Non-pigmented ciliary epithelial cell (primary cell): ENCODE measurements at places on chromosomes 3 and 15.
A peak's percentile ranks its signal among the peaks of the same experiment; 100 is the strongest.

DNA sequence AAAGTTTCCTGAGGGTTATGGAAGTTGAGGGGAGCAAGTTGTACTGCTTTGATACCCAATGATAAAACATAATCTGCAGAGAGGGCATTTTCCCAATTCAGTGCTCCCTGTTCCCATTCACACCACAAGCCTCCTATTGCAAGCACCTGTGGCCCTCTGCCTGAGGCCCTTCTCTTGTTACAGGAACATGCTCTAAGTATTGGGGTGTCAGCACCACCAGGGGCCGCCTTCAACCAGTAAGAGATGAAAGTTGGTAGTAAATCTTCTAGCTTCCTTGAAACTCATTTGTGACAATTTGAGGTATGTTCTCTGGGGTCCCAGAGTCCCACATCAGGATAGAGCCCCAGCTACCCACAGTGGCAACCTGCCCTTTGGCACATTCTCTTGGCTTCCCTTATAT lies 265.4 kb upstream of the ARHGEF26 start:
- DNase-seq = no peak

DNA sequence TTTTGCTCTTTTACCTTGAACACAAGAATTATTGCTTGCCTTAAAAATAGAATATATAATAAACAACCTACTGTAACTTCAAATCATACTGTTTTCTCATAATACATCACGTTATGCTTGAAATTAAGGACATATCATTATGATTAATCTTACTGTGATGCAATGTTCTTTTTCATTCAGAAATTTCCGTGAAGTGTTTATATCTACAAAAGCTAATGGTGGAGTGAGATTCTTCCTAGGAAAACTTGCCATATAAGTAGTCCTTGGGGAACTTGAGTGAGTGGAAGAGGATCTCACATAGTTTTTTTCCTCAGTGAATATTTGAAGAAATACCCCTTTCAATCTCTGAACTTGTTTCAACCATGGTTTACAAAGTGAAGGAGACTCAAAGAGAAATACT lies 498.7 kb upstream of the CBLB start:
- DNase-seq = no peak

- DNase-seq = peak; percentile 32
Observed at GRCh38 chr3:191963182-191963581, 502.2 kb downstream of the PYDC2 start.

DNA sequence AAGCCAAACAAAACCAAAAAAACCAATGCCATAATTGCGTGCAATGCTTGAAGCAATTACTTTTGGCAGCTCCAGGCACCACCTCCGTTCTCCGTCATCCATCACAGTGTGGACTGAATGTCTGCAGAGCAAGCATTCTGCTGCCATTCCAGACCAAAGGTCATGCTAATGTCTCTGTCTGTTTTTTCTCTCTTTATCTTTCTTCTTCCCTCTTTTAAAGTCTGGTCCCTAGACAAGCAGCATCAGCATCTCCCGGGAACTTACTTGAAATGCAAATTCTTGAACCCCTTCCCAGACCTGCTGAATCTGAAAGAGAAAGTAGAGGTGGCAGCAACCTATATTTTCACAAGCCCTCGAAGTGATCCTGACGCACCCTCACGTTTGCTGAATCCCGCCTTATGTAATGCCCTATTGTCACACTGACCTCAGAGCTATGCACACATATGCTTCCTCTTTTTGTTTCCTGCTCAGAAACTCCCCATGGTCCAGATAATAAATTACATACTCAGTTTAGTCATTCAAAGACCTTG lies 297.3 kb upstream of the PROK2 start:
- DNase-seq = no peak

DNA sequence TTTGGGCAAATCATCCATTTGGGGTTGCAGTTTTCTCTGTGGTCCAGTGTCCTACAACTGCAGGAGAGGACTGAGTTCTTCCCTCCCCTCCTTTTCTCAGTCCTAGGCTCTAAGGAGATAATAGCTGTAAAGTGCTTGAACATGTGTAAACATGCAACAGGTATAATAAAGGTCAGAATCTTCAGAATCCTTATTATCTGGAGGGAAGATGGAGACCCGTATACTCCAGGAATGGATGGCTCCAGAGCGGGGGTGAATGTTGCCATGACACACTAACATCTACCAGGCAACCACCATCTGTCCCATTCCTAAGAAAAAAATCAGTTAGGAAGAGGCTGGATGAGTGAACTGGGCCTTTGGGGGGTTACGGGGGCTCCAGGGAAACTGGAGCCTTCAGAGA lies 39.7 kb upstream of the GLCE start:
- DNase-seq = no peak

DNA sequence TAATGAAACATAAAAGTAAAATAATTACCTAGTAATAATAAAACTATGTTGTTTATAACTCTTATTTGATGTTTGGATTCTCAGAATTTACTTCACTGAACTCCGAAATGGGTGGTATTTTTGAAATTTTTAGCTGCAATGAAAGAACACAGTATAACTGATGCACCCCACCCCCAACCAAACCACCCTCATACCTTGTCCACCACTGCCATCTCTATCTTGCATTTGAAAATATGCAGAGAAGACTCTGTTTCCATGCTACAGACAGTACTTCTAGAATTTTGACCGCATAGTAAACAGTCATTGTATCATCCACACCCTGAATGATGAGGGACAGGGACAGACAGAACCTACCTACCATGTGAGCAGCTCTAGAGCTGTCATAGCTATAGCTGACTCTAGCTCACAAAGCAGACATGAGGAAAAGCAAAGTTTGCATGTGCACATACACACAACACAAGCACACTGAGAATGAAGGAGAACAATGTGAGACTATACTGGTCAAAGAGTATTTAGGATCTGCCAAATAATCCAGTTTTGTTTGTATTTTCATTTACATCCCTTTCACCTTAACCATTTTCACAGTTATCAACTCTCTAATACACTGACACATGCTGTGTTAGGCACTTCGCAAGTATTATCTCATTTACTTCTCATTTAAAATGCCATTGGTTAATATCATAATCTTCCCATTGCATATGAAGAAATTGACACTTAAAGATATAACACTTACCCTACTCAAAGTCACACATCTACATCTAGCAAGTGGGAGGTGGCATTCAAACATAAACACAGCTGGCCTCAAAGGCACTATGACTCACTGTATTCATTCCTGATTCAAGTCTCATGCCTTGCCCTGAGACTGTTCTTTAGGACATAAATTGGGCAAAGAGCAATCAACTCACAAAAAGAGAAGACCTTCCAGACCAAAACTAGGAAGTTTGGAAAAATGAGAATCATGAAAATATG lies 1014.7 kb upstream of the CFAP20DC start:
- DNase-seq = peak; percentile 42

DNA sequence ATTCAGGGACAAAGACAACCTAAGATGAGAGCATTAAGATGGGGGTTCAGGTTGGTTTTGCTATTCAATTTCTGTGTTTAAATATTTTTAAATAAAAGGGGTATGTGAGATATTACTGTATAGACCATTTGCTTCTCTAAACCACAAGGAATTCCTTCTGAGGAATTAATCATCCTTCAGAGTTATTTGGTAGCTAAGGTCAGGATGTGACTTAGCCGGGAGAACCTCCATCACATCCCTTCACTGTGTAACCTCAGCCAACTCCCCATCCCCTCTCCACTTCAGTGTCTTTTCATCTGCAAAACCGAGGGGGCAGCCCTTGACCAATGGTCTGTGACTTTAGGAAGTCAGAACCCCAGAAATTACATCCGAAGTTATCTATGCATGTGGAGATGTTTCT lies 48.7 kb upstream of the SKOR1 start:
- DNase-seq = peak; percentile 11

GRCh38 chr3:177034832-177035475 lies 162.3 kb downstream of the TBL1XR1 start:
- no peak for DNase-seq

GRCh38 chr15:89363133-89363532 lies 28.5 kb upstream of the POLG start:
- no peak for DNase-seq

DNA sequence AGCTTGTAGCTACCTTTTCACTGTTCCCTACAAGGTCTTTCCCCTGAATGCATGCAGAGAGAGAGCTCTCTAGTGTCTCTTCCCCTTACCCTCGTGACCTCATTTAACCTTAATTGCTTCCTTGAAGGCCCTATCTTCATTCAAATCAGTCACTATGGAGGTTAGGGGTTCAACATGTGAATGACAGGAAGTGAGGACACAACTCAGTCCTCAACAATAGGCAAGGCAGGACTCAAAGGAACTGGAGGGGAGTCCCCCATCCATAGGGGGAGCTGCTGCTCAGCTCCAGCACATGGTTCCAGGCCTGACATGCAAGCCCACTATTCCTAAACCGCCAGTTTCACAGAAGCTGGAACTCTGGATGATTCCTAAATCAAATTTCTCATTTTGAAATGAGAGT lies 33.8 kb upstream of the GYG1 start:
- DNase-seq = no peak

DNA sequence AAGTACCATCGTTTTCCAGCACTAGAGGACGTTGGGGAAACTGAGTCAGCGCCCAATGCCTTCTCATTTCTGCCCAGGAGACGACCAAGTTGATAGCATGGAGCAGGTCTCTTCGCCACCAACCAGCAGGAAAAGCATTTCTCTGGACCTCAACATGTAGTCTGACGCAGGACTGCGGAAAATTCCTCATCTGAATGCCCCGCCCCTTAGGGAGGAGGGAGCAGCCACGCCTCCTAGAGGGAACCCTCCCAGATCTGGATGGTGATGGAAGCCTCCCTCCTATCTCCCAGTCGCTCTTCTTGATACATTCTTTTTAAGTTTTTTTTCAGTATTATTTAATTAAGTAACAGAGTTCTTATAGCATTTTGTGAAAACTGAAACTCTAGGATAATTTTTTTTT lies 17.4 kb upstream of the MINDY4B start:
- no peak for DNase-seq

DNA sequence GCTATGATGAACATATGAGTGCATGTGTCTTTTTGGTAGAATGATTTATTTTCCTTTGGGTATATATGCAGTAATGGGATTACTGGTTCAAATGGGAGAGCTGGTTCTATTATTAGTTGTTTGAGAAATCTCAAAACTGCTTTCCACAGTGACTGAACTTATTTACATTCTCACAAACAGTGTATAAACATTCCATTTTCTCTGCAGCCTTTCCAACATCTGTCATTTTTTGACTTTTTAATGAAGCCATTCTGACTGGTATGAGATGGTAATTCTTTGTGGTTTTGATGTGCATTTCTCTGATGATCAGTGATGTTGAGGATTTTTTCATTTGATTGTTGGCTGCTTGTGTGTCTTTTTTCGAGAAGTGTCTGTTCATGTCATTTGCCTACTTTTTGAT lies 1124.2 kb downstream of the NAALADL2 start:
- no peak for DNase-seq

- no peak for DNase-seq
Observed at GRCh38 chr15:35822153-35822552, 276.2 kb upstream of the DPH6 start.

GRCh38 chr15:80418892-80419537 lies 14.8 kb downstream of the ARNT2 start:
- no peak for DNase-seq

DNA sequence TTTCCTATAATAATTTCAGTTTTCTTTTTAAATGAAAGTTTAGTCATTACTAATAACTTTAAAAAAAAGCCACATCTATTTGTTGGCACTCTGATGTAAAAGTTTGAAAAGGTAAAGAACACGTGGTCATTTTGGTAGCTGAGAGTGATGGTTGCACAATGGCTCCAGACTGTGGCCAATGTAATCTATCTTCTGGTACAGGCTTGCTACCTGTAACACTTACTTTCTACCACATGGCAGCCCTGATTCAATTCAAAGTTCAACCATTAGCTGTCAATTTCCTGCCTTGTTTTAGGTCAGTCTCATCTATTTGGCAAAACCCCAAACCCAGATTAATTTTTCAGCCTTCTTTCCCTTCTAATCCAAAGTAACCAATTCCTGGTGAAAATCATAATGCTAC lies 126.1 kb downstream of the TUSC7 start:
- DNase-seq = no peak

GRCh38 chr3:15812183-15812582 lies 14.4 kb upstream of the ANKRD28 start:
- no peak for DNase-seq

GRCh38 chr15:66917904-66918448 lies 147.4 kb upstream of the SMAD3 start:
- DNase-seq = no peak

- DNase-seq = no peak
Observed at GRCh38 chr3:188059351-188059750, 94.6 kb upstream of the LPP start.
